Muscle of leg (tissue), 16 donors: ENCODE measurements at places on chromosomes 7 and 10. TPM values are rescaled to one million over a fixed set of nuclear protein-coding genes. Genes with fewer than 3 reads are reported as not detected.

TFPI2 gene
- total RNA-seq: 3.9 TPM

MUC12 gene
- 0.31 TPM for total RNA-seq

GRCh38 chr7:17184805-17185689, 113.4 kb upstream of the AHR start:
- DNase-seq: peak; percentile 17
- no peak overlapping the region for H3K27ac ChIP-seq
- no peaks in the 10 kb centered on the region for H3K27me3 ChIP-seq
- no peaks in the 10 kb centered on the region for H3K36me3 ChIP-seq
- no peaks in the 10 kb centered on the region for H3K4me1 ChIP-seq

DNA sequence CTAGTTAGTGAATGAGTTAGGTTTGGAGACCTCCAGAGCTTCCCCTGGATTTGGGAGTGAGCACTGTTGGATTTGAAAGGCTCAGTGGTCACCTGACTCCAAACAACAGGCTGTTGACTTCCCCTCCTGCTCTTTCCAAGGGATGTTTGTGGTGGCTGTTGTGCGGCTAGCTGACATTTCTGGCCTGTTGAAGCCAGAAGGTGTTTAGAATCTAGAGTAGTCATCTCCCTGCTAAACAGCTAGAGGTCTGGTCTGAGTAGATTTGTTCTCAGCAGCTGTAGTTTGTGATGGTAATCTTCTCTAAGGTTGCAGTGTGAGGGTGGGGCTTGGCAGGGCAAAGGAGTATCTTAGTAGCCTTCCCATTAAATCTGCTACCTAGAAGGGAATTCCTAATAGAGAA, 30.1 kb downstream of the BPGM start:
- DNase-seq: no peak
- H3K36me3 ChIP-seq: peaks cover 6% of the 10 kb centered on the region
- H3K27ac ChIP-seq: no peak overlapping the region
- no peaks in the 10 kb centered on the region for H3K4me1 ChIP-seq
- no peaks in the 10 kb centered on the region for H3K27me3 ChIP-seq

DNA sequence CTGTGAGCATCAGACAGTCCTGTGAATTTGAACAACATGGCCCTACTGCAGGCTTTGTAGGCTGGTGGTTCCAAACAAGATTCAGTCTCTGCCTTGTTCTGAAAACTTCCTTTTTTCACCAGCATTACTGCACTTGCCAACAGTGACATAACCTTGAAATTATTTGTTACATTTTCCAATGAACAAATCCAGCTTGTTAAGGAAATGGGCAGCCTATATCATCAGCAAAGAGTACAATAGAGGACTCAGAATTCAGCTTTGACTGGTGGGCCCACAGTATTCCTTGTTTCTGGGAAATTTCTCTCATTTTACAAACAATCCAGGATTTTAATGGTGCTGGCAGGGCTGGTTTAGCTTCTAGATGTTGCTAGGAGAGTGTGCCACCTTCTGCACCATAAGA, 703.7 kb upstream of the FZD8 start:
- no peaks in the 10 kb centered on the region for H3K36me3 ChIP-seq
- H3K27me3 ChIP-seq: no peaks in the 10 kb centered on the region
- no peak overlapping the region for H3K4me3 ChIP-seq
- H3K27ac ChIP-seq: peak overlapping the region; percentile 72

DNA sequence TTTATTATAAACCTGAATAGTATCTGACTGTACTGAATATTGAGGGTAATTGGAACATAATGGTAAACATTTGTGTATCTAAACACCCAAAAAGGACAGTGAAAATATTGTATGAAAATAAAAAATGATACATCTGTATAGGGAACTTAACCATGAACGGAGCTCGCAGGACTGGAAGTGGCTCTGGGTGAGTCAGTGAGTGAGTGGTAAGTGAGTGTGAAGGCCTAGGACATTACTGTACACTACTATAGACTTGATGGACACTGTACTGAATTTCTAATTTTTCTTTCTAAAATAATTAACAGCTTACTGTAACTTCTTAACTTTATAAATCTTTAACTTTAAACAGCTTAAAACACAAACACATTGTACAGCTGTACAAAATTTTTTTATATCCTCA, 454.5 kb upstream of the FZD8 start:
- no peaks in the 10 kb centered on the region for H3K36me3 ChIP-seq
- H3K4me3 ChIP-seq: no peak overlapping the region
- peaks cover 2% of the 10 kb centered on the region for H3K4me1 ChIP-seq
- no peak overlapping the region for H3K27ac ChIP-seq
- no peak for DNase-seq

DNA sequence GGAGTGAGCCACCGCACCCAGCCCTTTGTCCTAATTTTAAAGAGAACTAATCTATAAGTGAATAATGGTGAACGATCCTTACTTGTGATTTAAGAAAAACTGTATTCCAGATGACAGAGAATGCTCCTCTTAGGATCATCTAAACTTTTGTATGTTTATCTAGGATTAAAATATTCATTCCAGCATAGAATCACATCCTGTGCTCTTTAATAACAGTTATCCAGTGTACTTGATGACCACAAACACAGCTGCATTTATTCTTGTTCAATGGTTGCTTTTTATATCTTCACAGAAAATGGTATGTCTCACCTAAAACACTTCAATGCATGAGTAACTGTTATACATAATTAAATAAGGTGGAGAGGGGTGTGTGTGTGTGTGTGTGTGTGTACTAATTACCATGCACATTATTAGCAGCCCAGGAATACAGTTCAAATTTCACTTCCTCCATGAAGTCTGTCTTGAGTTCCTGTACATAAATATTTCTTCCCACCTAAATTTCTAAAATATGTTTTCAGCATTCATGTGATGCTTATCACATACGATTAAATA, 38.5 kb upstream of the SEMA3C start:
- no peak overlapping the region for H3K4me3 ChIP-seq
- no peak for DNase-seq
- no peaks in the 10 kb centered on the region for H3K4me1 ChIP-seq
- H3K36me3 ChIP-seq: no peaks in the 10 kb centered on the region

- H3K4me3 ChIP-seq: no peak overlapping the region
- no peak for DNase-seq
- no peaks in the 10 kb centered on the region for H3K36me3 ChIP-seq
- H3K27ac ChIP-seq: no peak overlapping the region
Measured at GRCh38 chr10:88624840-88625239, 38.3 kb downstream of the LIPJ start.

GRCh38 chr10:69781576-69781975, 20.1 kb upstream of the COL13A1 start:
- H3K27me3 ChIP-seq: peaks cover 35% of the 10 kb centered on the region
- no peak overlapping the region for H3K27ac ChIP-seq
- H3K4me3 ChIP-seq: no peak overlapping the region
- no peaks in the 10 kb centered on the region for H3K36me3 ChIP-seq

GRCh38 chr7:122198581-122198980, 54.5 kb upstream of the AASS start:
- DNase-seq: no peak
- no peak overlapping the region for H3K27ac ChIP-seq
- no peaks in the 10 kb centered on the region for H3K4me1 ChIP-seq
- no peaks in the 10 kb centered on the region for H3K36me3 ChIP-seq
- no peaks in the 10 kb centered on the region for H3K27me3 ChIP-seq

DNA sequence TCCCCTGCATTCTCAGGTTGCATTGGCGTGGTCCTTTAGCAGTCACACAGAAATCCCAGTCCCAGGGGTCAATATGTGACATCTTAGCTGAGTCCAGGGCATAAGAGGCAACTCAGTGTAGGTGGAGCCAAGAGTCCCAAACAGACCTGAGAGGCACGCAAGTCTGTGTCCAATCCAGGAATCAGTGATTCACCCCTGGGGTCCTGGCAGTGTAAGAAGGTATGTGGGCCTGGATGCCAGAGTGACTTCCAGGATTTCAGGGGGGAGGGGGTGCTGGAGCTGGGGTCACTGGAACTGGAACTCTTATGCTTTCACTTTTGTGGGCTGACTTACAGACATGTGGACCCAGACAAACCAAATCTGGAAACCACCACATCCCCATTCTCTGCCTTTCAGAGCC, 26.8 kb downstream of the FRMPD2 start:
- no peaks in the 10 kb centered on the region for H3K4me1 ChIP-seq
- DNase-seq: no peak
- H3K27ac ChIP-seq: no peak overlapping the region

GRCh38 chr7:128873234-128873633, 10.6 kb downstream of the ATP6V1F start:
- H3K27ac ChIP-seq: no peak overlapping the region
- no peak overlapping the region for H3K4me3 ChIP-seq

GRCh38 chr7:148944935-148945934, 61.1 kb upstream of the EZH2 start:
- H3K27me3 ChIP-seq: no peaks in the 10 kb centered on the region
- no peak overlapping the region for H3K27ac ChIP-seq
- H3K4me3 ChIP-seq: no peak overlapping the region
- DNase-seq: no peak
- H3K4me1 ChIP-seq: no peaks in the 10 kb centered on the region

DNA sequence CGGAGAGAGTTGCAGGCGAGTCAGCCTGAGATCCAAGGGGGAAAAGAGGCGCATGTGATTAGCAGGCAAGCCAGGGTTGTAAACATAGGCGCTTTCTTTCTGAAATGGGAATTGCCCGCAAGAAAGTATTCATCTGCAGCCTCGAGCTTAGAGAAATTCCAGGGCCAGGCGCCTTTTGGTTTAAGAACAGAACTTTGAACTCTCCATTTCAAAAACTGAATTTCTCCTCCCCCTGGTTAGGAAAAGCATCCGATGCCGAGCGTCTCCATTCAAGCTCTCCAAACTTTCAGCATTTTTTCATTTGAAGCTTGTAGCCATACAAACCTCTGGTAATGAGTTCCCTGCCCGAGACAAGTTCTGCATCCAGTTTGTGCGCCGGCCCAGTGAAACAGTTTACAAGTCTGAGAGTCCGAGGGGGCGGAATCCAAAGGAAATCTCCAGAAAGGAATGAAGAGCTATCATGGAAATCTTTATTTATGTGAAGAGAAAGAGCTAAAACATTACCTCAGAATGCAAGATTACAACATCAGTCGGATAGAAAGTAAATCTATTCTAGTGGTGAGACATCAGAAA, 69.9 kb downstream of the FAM204A start:
- DNase-seq: peak; percentile 43
- peaks cover 13% of the 10 kb centered on the region for H3K27me3 ChIP-seq

GRCh38 chr10:119378737-119379067, 163.8 kb downstream of the RGS10 start:
- H3K4me3 ChIP-seq: no peak overlapping the region
- peaks cover 8% of the 10 kb centered on the region for H3K36me3 ChIP-seq
- peaks cover 43% of the 10 kb centered on the region for H3K4me1 ChIP-seq
- peak overlapping the region; percentile 49 for H3K27ac ChIP-seq
- no peak for DNase-seq

GRCh38 chr7:100266576-100267354, 40.7 kb upstream of the SPDYE3 start:
- H3K27ac ChIP-seq: no peak overlapping the region
- no peaks in the 10 kb centered on the region for H3K27me3 ChIP-seq
- DNase-seq: no peak
- H3K36me3 ChIP-seq: peaks cover 2% of the 10 kb centered on the region
- H3K4me1 ChIP-seq: peaks cover 27% of the 10 kb centered on the region

GRCh38 chr10:49037187-49037586, 78.1 kb downstream of the VSTM4 start:
- H3K27ac ChIP-seq: no peak overlapping the region
- H3K4me1 ChIP-seq: no peaks in the 10 kb centered on the region
- H3K4me3 ChIP-seq: no peak overlapping the region

- no peak overlapping the region for H3K4me3 ChIP-seq
- DNase-seq: no peak
- H3K4me1 ChIP-seq: no peaks in the 10 kb centered on the region
Measured at GRCh38 chr10:97889461-97890265, 40.0 kb downstream of the GOLGA7B start.
